ENCODE measurements at places on chromosomes 7 and 10.

- DNase-seq: no peak
Observed at GRCh38 chr10:128440513-128441160, 314.4 kb upstream of the MKI67 start.

DNA sequence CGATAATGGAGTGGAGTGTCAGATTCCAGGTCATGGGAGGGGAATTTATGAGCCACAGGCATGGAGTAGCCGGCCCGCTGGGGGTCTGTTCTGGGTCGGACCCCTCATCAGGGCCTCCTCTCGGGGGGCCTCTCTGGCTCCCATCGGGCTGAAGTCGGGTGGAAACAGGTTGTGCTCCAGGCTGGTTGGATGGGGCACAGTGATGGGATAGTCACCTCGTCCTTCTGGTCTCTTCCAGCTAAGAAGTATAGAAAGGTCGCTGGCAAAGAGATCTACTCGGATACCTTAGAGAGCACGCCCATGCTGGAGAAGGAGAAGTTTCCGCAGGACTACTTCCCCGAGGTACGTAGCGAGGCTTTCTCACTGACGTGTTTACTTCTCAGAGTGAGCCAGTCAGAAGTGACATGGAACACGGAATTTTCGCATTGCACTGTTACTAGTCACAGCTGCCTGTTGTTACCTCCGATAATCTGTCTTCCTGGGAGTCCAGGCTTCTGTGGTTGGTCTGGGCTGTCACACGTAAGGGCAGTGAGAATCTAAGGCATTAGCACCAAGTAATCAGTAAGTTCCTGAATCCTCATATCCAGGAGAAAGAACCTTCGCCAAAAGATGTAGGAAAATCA is 88.3 kb downstream of the NKX6-2 start:
- DNase-seq: peak; percentile 6

- DNase-seq: no peak
Observed at GRCh38 chr10:391305-391704, 256.1 kb downstream of the ZMYND11 start.

- no peak for DNase-seq
Observed at GRCh38 chr7:130048906-130049305, 2.3 kb downstream of the ZC3HC1 start.

GRCh38 chr10:104098358-104098925 is 12.8 kb upstream of the COL17A1 start:
- DNase-seq: peak; percentile 49

DNA sequence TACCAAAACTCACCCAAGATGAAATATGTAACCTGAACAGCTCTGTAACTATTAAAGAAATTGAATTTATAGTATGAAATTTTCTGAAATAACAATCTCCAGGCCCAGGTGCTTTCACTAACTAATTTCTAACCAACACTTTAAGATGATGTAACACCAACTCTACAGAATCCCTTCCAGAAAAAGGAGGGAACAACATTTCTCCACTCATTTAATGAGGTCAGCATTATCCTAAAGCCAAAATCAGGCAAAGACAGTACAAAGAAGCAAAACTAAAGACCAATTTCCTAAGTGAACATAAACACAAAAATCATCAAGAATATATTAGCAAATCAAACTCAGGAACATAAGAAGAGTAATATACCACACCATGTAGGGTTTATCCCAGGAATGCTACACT is 65.5 kb downstream of the KMT2C start:
- DNase-seq: no peak

DNA sequence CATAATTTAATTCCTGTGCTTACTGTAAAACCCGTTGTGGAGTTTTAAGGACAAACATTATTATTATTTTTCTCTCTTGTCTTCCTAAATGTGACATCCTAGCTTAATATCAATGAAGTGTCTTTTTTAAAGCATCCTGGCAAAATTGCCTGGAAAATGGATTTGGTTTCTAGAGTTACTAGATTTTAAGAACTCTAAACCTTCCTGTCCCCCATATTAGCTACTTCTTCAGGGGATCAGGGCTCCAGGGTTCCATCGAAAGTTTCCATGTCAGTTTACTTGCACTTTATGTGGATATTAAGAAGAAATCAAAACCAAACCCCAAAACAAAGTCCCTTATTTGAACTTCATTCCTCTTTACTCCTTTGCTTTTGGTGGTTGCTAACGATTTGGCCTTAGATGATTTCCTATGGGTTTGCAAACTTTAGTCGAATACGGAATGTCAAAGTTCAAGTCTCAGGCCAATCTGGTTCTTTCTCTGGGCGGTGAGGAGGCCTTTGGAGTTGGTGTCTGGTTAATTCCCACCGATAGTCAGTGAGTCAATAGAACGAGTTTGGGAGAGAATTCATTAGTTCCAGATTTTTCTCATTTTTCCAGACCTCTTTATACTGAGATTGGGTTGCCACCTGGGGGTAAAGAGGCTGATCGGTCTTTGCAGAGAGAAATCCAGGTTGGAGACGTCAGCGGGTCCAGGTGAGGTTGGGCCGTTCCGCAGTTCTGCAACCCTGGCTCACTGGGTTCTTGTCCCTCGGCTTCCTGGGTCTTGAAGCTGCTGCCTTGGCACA is 1.1 kb downstream of the CUX1 start:
- no peak for DNase-seq

- no peak for DNase-seq
Observed at GRCh38 chr7:3616306-3616705, 315.3 kb downstream of the SDK1 start.

DNA sequence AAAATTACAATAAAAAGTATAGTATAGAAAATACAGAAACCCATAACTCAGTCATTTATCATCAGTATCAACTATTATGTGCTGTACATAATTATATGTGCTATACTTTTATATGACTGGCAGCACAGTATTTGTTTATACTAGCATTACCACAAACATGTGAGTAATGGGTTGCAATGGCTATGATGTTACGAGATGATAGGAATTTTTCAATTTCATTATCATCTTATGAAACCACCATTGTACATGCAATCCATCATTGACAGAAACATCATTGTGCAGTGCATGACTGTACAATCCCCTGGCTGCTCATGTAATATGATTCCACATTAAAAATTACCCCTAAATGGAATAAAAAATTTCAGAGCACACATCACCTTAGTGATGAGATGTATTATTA is 55.7 kb upstream of the TMEM229A start:
- no peak for DNase-seq

GRCh38 chr7:81768951-81769778 is 682 bp downstream of the HGF start:
- peak; percentile 11 for DNase-seq
